ENCODE measurements at places on chromosomes 4 and X. TPM values are rescaled to one million over a fixed set of nuclear protein-coding genes. Genes with fewer than 3 reads are reported as not detected.

LPAR4 gene
- not detected for total RNA-seq

STBD1 gene
- total RNA-seq, result 27.1 TPM

GRCh38 chr4:170089668-170090351 lies at the start of gene AADAT:
Gene AADAT (minus strand): TSS chr4:170089956. CDS start chr4:170089690, 266 bp downstream.
- peak; percentile 80 for DNase-seq

GNRHR gene
- total RNA-seq, result not detected
